Cerebellar nuclear complex (tissue), 1 donor: ENCODE measurements at places on chromosomes 2 and 18.

- no peak for DNase-seq
These were observed 81.7 kb upstream of the TAF1B start for GRCh38 chr2:9761577-9761976.

- DNase-seq, result no peak
These were observed 14.5 kb upstream of the KCNK3 start for GRCh38 chr2:26678035-26678434.

- DNase-seq, result no peak
These were observed 40.0 kb downstream of the ASXL2 start for GRCh38 chr2:25838152-25838756.

DNA sequence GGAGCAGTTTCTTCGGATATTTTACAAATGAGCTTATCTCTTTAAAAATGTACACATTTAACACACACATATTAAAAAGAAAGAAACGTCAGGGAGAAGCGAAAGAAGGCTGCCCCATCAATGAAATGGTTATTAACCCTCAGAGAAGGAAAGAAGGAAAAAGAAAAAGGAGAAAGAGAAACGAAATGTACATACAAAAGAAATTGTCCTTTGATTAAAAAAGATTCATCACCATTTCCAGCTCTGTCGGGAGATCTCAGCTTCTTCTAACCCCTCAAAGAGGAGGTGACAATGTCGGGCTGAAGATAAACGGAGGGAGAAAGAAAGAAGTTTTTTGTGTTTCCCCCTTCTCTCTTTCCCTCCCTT lies 1.5 kb downstream of the IKZF2 start:
- DNase-seq, result no peak

GRCh38 chr2:209993968-209994367 lies 8.5 kb upstream of the RPE start:
- DNase-seq, result no peak

- DNase-seq, result no peak
These were observed 75.9 kb downstream of the INHBB start for GRCh38 chr2:120421830-120422175.

DNA sequence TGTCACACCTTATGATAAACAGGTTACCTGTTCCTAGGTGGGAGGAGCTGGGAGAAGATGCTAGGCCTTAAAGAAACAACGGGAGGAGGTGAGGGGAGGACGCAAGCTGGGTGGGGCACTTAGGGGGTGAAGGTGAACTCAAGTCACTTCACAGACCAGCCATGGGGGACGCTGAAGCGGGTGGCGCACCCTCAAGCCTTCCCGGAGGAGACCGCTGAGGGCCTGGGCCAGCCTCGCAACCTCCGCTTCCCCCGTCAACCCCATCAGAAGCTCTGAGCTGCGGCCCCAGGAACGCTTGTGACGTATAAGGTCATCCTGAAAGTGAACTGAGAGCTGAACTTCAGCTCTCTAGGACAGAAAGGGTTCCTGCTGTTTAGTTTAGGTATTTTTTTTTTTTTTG lies 133.5 kb downstream of the MBP start:
- no peak for DNase-seq

DNA sequence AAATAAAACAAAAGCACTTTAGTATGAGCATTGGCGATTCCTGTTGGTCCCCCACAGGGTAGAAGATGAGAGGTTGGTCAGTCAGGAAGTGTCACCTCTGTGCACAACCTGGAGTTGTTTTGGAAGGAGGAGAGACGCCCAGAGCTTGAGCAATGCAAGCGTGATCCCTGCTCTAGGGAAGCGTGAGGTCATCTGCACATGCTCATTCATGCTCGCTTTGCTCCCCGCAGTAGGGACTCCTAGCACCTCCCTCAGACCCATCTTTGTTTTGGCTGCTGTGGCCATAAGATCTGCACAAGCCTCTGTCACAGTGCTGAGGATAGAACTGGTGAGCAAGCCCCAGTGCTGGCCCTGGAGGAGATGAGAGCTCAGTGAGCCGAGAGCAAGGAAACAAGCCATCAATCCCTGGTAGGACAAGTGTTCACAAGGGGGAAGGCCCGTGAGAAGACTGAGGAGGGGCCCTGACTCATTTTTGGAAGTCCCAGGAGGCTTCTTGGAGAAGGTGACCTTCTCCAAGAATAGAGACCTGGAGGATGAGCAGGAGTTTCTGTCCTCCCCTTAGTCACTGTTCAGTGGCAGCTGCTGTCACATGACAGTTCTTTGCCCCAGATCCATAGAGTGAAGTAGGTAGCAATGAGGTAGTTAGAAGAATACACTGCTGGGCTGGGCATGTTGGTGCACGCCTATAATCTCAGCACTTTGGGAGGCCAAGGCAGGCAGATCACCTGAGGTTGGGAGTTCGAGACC lies 13.3 kb upstream of the ATP8B1 start:
- no peak for DNase-seq

GRCh38 chr2:66721776-66722175 lies 286.9 kb downstream of the MEIS1 start:
- no peak for DNase-seq
